NCI-H2029 treated with DMSO at 0.1 percent for 48 hours (cell line): ENCODE measurements at places on chromosomes 16 and 17.
A peak's percentile ranks its signal among the peaks of the same experiment; 100 is the strongest.

- no peak for DNase-seq
These were observed 218.5 kb upstream of the CIBAR2 start for GRCh38 chr16:85330694-85331188.

- no peak for DNase-seq
These were observed 92.9 kb downstream of the TBC1D16 start for GRCh38 chr17:79942591-79943346.

- DNase-seq, result peak; percentile 56
These were observed 607 bp downstream of the THUMPD1 start for GRCh38 chr16:20740901-20741521.

DNA sequence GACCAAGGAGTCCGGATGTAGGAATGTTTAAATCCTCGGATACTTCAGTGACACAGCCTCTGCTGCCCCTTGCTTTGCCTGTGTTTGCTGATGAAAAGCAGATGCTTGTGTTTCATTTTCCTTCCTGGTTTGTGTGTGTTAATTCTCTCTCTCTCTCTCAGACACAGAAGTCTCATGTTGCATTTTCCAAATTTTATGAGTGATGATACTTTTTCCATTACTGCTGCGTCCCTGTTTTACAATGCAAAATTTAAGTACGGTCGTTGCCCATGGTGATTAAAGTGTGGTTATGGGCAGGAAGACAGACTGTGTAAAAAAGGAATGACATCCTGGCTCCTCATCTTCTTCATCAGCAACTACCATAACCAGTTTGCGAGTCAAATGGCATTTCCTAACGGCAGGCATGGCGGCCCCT is 5.7 kb downstream of the RMI2 start:
- no peak for DNase-seq

DNA sequence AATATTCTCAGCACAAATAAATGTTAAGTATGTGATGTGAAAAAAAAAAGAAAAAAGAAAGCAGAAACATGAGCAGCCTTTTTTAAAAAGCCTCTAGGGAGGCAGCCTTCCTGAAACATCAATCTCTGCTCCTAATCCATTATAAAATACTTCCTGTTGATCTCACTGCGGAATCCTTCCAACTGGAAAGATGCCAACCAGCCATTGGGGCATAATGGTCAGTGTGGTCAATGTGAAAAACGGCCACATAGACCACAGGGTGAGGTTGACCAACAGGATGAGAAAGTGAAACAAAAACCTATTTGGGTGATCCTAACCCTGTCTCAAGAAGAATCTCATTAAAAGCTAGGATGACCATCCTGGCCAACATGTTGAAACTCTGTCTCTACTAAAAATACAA is 26.1 kb upstream of the ABCA8 start:
- DNase-seq, result no peak

- no peak for DNase-seq
These were observed 72.1 kb downstream of the SLC5A11 start for GRCh38 chr16:24917891-24918290.

DNA sequence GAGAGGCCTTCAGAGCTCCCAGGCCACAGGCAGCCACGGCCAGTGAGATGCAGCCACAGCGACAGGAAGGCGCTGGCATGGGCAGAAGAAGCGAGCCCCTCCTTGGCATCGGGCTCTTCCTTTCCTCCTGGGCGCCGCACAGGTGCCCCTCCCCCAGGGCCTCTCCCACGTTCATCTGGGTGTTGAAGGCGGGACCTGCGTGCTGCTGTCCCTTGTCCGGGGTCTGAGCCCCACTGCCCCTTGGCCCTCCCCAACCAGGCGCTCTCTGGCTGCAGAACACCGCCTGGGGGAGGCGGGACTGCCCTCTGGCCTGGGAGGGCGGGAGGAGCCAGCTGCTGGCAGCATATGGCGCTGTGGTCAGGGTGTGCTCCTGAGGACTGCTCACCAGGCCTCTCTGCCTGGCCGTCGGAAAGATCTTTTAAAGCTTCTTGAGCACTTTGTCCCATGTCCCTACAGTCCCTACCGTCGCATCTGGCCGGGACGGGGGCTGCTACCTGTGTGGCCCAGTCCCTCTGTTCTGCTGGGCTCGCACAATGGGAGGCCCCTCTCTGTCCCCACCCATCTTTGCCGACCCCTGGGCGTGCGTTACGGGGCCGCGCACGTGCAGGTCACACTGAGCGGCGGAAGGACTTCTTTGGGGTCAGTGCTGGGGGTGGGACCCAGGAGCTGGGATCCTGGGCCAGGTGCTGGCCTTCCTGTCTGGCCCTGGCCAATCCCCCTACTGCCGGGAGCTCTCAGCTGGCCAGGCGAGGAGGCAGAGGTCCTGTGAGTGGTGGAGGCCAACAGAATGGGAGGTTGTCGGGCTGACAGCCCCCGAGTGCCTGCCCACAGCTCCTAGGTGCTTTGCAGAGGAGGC is 1.7 kb downstream of the SLC25A10 start:
- no peak for DNase-seq

DNA sequence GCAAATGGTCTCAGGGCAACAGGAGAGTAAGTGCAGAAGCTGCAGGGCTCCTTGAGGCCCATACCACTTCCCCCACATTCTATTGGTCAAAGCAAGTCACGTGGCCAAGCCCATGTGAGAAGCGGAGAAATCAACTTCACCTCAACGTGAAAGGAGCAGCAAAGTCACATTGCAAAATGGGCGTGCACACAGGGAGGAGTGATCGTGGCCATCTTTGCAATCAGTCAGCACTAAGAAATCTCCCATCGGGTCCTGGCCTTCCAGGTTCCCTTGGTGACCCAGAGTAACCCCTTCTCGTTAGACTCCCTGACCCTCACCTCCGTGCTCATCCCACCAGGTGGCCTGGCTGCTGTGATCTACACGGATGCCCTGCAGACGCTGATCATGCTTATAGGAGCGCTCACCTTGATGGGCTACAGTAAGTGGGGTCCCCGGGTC is 38.0 kb downstream of the SLC5A11 start:
- no peak for DNase-seq

DNA sequence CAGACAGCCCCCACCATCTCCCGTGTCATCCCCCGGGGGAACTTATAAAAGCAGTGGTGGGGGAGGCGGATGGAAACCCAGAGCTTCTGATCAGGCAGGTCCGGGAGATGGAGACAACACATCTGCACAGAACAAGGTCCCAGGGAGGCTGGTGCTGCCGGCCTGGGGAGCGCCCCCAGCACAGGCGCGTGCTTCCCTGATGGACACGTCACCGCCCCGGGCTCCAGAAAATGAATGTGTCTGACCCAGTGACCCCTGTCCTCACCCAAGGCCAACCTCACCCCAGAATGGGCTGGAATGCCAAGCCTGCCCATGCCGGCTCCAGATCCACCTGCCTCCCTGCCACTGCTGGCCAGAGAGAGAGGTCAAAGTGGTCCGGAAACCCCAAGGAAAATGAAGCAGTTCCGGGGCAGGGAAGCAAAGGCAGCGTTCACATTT is 12.5 kb downstream of the SLC7A5 start:
- DNase-seq, result no peak

- no peak for DNase-seq
These were observed 122.4 kb downstream of the USP31 start for GRCh38 chr16:23026784-23027362.

DNA sequence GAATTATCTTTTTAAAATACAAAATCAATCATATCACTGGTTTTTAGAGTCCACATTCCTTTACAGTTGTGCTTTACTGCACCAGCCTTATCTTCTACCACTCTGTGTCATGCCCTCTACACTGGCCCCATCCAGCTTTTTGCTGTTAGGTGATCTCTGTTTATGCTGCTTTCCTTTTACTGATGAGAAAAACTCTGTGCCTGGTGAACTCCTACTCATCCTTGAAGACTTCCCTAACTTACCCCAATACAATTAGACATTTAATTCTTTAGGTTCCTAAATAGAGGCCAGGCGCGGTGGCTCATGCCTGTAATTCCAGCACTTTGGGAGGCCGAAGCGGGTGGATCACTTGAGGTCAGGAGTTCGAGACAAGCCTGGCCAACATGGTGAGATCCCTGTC is 64.6 kb downstream of the MRTFB start:
- DNase-seq, result no peak

DNA sequence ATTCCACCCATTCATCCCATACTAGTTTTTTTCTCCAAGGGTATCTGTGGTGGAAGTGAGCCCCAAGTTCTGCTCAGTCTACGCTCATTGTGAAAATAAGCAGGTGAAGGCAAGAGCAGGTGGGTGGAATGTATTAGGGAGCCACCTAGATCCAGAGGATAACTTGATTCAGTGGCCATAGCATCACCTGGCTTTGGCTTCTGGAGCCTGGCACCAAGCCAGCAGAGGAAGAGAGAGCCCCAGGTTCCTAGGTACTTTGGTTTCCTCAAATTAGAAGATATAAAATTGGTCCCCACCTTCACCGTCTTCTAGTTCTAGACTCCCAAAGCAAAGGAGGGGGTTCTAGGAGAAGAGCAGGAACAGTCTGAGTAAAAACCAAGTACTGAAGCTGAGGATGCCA is 4.1 kb downstream of the FXR2 start:
- DNase-seq, result no peak

- no peak for DNase-seq
These were observed 6.3 kb downstream of the ALOX15B start for GRCh38 chr17:8044819-8045810.

GRCh38 chr16:117379-118365 is 20.8 kb downstream of the NPRL3 start:
- peak; percentile 45 for DNase-seq

DNA sequence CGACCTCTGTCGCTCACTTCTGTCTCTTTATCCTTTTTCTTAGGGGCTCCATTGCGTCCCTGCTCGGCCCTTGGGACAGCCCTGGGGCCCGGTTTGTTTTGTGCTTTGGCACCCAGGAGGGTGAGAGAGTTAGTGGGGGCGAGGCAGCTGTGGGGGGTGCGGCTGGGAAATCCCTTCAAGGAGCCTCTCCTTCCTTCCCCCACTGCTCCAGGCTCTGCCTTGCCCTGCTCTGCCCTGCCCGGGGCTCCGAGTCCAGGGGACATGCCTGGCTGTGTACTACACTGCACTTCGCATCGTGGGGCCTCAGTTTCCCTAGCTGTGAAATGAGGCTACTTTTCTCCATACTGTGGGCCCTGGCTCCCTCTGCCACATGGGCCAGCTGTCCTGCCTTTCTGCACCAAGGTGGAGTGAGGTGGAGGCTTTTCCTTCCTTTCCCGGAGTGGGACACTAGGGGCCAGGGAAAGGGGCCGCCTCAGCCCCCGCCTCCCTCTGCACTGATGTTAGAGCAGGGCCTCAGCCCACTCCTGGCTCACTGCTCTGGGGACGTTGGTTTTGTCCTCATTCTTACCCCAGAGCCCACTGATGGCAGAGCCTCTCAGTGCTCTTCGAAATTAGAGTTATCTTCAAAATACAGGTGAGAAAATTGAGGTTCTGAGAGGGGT is 980 bp downstream of the LLGL1 start:
- DNase-seq, result no peak

DNA sequence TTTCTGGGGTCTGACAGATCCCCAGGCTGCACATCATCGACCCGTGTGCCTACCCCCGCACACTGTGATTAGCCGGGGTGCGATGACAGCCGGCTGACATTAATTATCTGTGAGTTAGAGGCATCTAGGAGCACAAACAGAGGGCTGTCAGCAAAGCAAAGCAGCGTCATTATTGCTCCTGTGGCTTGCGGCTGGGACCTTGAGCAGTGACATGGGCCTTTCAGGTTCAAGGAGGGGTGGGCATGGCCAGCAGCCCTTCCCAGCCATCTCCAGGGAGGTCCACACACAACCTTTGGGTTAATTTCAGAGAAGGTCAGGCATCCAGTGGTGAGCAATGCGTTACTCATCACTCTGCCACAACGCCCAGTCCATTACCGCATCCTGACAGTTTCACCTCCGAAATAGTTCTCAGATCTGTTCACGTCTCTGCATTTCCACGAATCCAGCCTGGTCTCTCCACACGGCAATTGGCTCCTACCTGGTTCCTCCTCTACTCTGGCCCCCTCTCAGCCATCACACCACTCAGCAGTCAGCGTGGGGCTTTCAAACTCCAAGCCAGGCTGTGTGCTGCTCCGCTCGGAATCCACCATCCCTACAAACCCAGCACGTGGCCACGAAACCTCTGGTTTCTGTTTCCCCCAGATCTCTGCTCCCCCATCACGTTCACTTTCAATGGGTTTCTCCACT is 249.7 kb upstream of the C16orf82 start:
- no peak for DNase-seq

- DNase-seq, result no peak
These were observed 3.8 kb downstream of the G6PC3 start for GRCh38 chr17:44074231-44074910.

- DNase-seq, result no peak
These were observed 8.0 kb downstream of the FANCA start for GRCh38 chr16:89808475-89808874.

- no peak for DNase-seq
These were observed 6.2 kb downstream of the PSMD12 start for GRCh38 chr17:67359960-67360791.

DNA sequence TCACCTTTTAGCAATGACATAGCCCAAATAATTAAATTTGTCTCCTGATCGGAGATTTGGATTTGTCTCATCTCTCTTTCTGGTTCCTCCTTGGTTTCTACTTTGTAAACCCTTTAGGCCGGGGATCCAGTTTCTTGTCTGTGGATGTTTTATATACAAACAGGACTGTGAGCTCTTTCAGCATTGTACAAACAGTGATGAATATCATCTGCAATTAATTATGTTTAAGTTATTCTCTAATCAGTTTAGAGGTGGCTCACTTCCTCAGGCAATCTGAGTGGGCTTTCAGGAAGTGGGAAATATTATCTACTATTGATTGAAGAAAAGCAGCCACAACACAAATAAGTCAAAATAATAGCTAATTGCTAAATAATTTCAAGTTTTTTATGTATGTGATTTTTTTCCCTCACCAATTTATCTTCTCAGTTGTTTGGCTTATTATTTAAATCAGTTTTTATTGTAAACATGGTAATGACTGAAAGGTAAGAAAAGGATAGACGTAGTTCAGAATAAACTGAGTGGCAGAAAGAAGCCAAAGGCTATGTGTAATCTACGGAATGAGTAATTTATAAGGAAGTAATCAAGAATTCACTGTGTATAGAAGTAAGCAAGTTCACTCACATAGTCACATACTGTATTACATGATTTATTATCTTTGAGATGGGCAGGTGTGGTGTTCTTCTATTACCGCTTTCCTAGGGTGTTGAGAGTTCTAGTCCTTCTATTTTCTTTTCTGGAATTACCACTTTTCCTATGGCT is 3.4 kb upstream of the ABCC11 start:
- DNase-seq, result no peak

- DNase-seq, result peak; percentile 76
These were observed 46.3 kb downstream of the SNX11 start for GRCh38 chr17:48153691-48154358.

DNA sequence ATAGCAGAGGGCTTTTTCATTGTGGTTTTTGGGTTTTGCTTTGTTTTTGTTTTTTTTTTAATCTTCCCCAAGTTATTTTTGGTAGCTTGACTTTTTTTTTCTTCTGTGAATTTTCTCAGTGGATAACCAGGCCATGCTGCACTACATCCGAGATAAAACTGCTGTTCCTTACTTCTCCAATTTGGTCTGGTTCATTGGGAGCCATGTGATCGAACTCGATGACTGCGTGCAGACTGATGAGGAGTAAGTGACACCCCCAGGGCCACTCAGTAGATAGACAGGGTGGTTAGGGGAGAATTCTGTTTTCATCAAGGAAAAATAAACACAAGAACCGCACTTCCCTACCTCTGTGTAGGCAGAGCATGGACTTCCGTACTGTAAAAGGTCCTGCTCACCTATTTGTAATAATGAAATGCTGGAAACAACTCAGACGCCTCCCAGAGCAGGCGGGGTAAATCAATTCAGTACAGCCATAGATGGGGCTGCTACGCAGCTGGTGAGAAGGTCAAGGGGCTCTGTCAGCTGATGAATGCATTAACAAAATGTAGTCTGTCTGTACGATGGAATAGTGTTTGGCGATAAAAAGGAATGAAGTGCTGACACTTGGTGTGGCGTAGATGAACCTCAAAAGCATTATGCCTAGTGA is 28.6 kb downstream of the CLEC16A start:
- DNase-seq, result no peak
